ENCODE measurements at places on chromosomes 11 and 22.

DNA sequence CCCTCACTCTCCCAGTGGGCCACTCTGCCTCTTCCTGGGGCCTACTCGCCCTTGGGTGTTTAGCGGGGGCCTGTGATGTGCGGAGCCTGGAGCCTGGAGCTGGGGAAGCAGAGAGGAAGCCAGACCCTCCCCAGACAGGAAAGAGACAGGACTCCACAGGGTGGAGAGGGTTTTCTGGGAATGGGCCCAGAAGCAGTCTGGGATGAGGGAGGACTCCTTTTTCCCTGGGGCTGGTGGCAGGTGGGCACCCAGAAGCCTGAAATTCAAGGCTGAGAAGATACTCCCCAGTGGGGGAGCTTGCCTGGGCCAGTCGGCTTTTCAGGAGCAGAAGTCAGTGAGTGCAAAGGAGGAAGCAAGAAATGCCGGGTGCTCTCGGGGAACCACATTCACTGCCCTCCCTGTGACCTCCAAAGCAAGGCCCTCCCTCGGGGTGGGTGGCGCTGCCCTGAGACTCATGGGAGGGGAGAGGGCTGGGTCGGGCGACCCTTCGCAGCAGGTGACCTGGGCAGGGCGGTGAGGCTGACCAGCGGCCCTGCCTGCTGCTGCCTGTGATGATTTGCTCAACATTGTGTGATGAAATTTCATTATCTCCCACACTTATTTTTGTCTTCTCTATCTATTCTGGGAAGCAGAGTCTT lies 1377.4 kb downstream of the BRD1 start:
- DNase-seq, result no peak

GRCh38 chr11:68890490-68891231 lies 13.0 kb downstream of the MRPL21 start:
- no peak for DNase-seq

DNA sequence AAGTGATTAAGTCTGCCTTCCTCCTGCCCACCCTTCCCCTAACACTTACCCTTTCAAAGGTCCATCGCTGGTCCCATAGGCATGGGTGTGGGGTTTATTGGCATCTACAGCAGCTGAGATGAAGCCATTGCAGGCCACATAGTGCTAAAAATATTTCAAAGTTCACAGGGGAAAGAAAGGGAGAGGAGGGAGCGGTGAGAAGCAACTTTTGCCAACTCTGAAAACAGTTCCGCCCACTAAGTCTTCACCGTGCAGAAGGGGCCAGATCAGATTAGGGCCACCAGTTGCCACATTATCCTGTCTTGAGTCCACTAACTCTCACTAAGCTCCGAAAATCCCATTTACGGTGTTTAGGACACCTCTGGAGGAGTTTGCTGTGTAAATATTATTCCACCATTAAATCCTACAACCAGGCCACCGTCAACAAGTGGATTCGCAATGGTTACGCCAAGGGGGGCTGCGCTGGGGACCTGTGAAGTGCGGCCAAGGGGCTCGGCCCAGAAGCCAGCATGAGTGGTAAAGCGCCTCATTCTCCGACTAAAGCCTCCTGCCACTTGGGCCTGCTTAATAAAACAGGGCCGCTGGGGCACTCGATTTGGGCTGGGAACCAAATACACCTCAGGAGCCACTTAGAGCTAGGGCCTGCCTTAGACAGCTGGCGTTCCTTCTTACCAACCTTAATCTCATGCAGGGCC lies 534.9 kb downstream of the MIAT start:
- DNase-seq, result peak; percentile 9

DNA sequence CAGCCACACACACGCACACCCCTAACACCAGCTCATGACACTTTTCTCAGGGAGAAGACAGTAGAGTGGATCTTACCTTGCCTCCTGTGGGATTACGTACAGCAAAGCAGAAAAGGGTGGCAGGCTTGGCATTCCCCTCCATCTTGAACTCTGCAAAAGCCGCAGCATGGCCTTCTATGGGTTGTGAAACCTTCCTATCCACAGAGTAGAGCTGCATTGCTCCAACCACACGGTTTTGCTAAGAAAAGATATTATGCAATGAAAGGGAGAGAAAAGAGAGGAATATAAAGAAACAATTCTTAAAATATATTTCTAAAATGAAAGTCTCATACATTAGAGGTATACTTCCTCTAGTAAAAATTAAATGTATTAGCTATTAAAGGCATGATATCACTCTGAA lies 48.8 kb downstream of the CLTCL1 start:
- DNase-seq, result no peak

DNA sequence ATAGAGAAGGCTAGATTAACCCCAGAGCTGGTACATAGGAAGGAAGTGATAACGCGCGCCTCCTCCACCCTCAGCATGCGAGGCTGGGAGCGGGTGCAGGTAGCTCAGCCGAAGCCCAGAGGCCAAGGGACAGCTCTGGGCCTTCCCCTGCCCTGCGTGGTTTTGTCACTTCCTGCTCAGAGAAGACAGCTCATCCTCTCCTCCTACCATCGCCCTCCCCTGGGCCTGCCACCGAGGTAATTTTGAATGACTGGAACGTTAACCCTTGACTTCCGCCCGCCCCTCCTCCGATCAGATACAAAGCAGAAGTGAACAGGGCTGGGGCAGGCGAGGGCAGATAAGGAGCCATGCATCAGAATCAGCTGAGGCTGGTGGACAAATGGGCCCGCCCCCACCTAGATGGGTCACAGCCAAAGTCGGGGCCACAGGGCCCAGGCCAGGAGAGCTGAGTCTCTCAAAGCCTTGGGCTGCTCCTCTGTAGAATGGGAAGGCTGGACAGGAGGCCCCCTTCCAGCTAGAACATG lies 1.6 kb downstream of the RAC2 start:
- no peak for DNase-seq

DNA sequence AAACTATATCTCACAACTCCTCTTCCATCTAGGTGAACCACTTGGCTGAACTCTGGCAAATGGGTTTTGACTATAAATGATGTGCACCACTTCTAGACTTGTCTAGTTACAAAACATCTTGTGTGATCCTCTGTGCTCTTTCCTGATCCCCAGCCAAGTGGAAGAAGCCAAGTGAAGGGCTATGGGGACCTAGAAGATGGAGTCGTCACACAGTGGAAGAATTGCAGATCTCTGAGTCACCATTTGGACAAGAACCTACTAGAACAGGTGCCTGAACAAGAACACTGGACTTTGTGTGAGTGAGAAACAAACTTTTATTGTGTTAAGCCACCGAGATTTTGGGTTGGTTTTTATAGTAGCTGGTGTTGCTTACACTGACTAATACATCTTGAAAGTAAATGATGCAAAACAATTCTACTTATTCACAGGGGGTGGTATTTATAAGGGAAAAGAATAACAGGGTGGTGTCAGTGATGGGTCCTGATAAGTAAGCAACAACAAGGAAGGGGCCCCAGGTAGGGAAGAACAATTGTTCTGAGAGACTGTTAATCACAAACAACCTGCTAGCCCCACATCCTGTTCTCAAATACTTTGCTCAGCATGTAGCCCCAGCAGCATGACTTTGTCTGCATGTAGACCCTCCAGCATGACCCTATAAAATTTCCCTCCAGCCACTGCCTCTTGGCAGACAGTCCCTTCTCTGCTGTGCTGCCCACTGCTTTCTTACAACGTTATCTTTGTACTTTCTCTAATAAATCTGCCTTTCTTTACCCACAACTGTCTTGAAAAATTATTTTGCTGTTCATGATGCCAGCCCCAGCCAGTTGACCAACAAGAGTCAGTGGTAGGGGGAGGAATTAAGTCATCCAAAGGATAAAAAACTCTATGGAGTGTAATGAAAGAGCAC lies 280.7 kb upstream of the PLET1 start:
- no peak for DNase-seq

- DNase-seq, result no peak
These were observed 172.8 kb upstream of the B3GAT1 start for GRCh38 chr11:134584706-134585445.

Measured in NCI-H1092 (cell line).